GM20000 (cell line): ENCODE measurements at places on chromosomes 1 and 21.

GRCh38 chr1:64928325-64928724, 38.0 kb downstream of the JAK1 start:
- DNase-seq = no peak

GRCh38 chr1:234942879-234943506, 185.6 kb downstream of the TOMM20 start:
- DNase-seq = no peak

GRCh38 chr1:246160905-246161304, 346.2 kb downstream of the SMYD3 start:
- DNase-seq = no peak

GRCh38 chr1:71809085-71809484, 473.3 kb downstream of the NEGR1 start:
- no peak for DNase-seq

- peak; percentile 12 for DNase-seq
Measured at GRCh38 chr1:61318319-61319125, 236.2 kb downstream of the NFIA start.

DNA sequence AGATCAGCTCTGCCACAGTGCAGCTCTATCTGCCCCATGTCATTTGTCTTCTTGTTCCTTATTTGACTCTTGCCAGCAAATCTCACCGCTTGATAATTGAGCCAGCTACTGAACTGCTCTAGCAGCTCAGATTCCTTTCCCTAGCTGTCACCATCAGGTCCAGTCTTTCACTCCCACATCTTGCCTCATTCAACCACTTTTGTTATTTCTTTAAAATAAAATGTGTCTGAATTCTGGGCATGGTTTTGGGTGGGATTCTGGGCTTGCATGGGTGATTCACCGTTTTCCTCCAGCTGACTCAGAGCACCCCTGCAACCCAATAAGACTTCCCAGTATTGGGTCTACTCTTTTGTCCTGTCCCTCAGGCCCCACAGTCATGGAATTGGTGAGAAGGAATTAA, 215.7 kb downstream of the DSCAM start:
- DNase-seq = no peak

- no peak for DNase-seq
Measured at GRCh38 chr21:15301014-15301413, 236.2 kb upstream of the NRIP1 start.

GRCh38 chr1:150555971-150556865, 7.0 kb downstream of the ADAMTSL4 start:
- no peak for DNase-seq

GRCh38 chr1:229007701-229008100, 263.2 kb upstream of the RAB4A start:
- DNase-seq = no peak

DNA sequence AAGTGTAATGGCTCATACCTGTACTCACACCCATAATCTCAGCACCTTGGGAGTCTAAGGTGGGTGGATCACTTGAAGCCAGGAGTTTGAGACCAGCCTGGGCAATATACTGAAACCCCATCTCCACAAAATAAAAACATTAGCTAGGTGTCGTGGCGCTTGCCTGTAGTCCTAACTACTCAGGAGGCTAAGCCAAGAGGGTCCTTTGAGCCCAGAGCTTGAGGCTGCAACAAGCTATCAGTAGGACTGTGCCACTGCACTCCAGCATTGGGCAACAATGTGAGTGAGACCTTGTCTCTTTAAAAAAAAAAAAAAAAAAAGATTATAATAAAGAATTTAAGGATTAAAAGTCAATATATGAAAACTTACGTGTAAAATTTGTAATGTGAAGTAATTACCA, 11.7 kb downstream of the BPNT1 start:
- DNase-seq = no peak

- no peak for DNase-seq
Measured at GRCh38 chr1:9244501-9245229, 10.1 kb downstream of the H6PD start.

- no peak for DNase-seq
Measured at GRCh38 chr1:224720216-224720615, 104.1 kb downstream of the CNIH3 start.

GRCh38 chr1:213303286-213303685, 252.2 kb downstream of the RPS6KC1 start:
- no peak for DNase-seq

DNA sequence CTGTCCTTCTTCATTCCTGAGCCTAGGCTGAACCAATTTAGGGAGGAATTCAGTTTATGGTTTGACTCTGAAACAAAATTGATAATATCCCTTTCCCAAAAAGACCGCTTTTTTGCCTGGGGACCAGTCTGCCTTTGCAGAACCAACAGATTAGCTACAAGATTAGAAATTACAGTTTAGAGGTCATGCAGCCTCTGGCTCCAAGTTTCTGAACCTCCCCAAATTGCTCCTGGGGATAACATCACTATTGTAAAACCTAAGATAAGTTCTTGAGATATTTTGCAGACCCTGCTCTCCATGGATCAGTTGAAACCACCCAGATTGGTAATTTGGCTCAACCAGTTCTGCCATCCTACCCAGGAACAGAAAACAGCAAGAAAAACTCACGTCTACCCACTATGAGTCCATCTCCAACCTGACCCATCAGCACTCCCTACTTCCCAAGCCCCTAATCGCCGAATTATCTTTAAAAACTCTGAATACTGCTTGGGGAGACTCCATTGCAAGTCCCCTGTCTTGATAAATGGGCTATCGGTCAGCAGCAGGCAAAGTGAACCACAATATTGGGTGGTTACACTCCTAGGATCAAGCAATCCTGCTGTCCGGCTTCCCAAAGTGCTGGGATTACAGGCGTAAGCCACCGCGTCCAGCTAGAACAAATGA, 605 bp upstream of the RABGGTB start:
- DNase-seq = no peak

DNA sequence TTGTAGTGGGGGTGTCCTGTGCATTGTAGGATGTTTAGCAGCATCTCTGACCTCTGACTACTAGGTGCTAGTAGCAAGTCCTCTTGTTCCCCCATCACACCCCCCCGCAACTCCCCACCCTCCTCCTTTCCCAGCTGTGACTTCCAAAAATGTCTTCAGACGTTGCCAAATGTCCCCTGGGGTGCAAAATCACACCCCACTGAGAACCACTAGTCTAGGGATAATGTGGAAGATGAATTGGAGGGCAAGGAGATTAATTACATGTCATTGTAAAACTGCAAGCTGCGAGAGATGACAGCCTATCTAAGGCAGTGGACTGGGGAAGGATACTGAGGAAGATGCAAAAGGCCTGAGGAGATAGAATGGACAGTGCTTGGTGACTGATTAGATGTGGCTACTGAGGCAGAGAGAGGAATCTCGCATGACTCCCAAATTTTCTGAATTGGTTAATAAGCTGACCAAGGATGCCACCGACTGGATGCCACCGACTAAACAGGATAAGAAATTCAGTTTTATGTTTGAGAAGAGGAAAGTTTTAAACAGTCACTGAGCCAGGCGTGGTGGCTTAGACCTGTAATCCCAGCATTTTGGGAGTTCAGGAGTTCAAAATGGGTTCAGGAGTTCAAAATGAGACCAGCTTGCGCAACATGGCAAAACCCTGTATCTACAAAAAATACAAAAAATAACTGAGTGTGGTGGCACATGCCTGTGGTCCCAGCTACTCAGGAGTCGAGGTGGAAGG, 3.1 kb upstream of the JAK1 start:
- DNase-seq = no peak

DNA sequence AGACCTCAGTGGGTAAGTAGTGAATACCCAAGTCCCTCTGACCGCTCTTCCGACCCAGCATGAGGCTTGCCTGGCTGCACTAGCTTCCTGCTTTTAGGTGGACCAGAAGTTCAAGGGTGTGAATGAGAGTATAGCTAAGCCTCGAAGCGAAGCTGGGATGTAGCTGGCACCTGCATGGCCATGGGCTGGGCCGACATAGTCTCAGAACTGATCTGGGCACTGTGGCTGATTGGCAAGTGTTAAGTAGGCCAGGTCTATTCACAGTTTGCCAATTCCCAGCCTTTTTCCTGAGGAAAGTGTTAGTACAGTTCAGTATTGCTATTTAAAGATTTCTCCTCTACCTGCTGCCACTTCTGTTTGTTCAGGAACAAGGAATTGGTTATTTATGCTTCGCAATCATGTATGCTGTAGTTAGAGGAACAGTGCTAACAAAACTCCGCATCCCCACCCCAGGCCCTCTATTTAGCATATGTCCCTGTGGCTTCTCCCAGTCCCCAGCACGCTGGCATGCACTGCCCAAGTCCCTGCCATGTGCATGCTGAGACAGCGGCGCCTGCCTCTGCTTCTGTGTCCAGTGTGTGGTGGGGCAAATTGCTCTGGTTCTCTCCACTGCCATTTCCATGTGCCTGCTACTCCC, 16.3 kb downstream of the SPATA46 start:
- no peak for DNase-seq

- peak; percentile 41 for DNase-seq
Measured at GRCh38 chr1:68116643-68117235, 66.3 kb upstream of the DIRAS3 start.

DNA sequence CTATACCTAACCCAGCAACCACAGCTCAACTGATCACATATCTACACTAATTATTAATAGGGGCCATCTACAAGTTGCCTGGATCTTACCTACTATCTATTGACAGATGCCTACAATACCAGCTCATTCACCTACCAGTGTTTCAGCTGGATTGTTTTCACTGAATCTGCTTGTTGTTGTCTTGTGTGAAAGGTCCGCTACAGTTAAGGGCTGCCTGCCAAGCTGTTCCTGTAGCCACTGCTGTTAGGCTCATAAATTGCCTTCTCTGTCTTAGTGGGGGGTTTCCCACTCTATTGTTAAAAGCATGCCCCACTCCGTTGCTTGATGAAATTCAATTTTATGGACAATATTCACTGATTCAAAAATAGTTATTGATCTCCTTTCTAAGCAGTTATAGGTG, 199.7 kb upstream of the TMPRSS15 start:
- no peak for DNase-seq

GRCh38 chr1:60621368-60621851, 461.0 kb upstream of the NFIA start:
- no peak for DNase-seq

DNA sequence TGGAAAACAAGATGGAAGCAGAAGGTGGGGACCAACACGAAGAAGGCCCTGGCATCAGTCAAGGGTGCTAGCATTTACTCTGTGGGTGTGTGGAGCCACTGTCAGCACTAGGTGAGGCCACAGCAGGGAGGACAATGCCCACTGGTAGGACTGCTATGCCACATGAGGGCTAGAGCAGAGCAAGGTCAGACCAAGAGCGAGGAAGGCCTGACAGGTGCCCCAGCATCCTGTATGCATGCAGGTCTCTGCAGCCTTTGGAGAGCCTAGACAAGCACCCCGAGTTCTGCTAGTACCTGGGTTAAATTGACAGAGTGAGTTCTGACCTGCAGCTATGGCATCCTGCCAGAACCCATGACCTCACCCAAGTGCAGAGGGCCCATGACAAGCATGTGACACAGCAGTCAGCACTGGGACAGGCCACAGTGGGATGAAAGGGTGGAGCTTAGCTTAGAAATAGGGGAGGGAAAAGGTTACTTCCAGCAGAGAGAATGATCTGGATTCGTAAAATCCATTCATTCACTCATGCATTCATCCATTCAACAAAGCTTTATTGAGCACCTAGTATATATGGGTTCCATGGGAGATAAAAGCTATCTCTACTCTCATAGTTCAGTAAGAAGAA, 9.0 kb upstream of the CSF1 start:
- DNase-seq = no peak

- DNase-seq = no peak
Measured at GRCh38 chr1:32345289-32345827, 9.3 kb upstream of the MARCKSL1 start.

DNA sequence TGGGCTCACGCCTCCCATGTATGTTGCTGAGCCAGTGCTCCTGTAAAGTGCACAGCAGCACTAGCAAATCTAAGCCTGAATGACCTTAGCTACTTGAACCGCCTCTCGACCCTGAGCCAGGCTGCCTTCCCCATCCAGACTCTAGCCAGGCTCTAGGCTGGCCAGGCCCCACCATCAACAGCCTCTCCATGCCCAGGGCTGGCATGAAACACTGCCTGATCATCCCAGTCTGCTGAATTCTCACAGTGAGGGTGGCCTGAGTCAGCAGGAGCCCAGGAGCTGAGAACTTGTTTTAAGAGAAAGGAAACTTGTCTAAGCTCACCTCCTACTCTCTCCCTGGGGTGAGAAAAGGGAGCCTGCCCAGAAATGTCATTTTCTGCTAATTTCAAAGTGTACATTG, 733.3 kb downstream of the PTPRU start:
- DNase-seq = no peak

DNA sequence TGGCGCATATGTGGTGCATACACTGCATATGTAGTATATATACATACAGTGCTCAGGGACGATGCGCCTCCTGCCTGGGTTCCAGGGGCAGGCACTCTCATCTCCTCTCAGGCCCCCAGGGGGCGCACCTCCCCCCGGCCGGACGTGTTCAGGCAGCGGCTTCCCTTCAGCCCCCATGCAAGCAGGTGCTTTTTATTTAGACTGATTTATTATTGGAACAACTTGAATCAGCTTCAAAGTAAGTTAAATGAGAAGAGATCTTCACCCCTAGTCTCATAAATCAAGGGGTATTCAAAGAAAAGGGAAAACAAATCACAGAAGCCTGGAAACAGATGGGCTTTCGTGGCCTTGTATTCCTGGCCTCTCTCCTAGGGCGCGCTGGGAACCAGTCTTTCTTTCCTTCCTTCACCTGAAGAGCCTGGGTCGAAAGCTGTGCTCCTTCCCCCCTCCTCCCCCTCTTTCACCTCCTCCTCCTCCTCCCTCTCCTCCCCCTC, 64.6 kb downstream of the UBIAD1 start:
- DNase-seq = peak; percentile 72

- no peak for DNase-seq
Measured at GRCh38 chr1:227907439-227908015, 40.2 kb downstream of the WNT9A start.

GRCh38 chr1:43678940-43679339, 28.4 kb upstream of the ST3GAL3 start:
- DNase-seq = no peak

DNA sequence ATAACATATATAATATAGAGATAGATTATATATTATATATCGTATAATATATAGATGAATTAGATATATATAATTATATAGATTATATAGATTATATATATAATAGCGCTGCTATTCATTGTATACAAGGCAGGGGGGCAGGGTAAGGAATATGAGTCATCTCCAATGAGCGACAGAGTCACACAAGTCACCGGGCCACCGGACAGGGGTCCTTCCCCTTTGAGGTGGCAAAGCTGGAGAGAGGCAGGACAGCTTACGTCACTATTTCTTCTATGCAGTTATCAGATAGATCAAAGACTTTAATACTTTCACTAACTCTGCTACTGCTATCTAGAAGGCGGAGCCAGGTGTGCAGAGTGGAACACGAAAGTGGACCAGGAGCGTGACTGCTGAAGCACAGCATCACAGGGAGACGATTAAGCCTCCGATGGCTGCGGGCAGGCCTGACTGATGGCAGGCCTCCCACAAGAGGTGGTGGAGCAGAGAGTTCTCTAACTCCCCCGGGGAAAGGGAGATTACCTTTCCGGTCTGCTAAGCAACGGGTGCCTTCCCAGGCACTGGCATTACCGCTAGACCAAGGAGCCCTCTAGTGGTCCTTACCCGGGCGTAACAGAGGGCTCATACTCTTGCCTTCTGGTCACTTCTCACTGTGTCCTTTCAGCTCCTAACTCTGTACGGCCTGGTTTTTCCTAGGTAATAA, 2154.7 kb downstream of the MRPL39 start:
- no peak for DNase-seq
